ENCODE measurements at places on chromosomes 4 and X.

GRCh38 chrX:32576885-32577284, 634.5 kb downstream of the DMD start:
- no peak for DNase-seq

GRCh38 chr4:95640311-95640710, 91.5 kb upstream of the UNC5C start:
- DNase-seq = no peak

DNA sequence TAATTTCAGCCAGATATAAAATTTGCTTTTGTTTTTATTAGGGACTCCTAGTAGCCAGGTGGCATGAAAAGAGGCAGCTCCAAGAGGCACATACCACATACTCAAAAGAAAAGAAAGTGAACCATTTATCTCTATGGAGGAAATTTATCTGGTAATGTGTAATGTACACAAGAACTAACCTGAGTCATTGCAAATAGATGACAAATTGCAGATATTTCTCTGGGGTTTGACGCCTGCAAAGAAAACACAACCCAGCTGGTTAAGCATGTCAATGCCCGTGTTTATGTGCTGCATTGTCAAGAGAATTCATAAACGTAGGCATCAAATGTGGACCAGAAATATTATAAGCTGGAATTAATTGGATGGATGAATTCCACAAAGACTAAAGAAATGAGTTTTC, 46.9 kb upstream of the PHKA2 start:
- DNase-seq = no peak

DNA sequence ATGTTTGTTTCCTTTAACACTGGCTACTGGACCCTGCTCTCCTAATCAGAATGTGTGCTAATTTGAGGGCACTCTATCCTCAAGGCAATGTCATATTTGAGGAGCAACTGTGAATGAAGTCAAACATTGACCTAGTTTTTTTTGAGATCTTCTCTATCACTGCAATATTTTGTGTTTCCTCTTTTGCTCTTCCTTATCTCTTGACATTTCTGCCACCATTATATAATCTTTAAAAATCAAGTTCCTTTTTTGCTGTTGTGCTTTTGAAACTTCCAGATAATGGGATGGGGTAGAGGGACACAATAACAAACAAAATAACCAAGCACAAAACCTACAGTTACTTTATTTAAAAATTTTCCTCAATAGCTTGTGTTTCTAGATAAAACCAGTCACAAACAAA, 7.4 kb upstream of the WDFY3 start:
- DNase-seq = no peak

DNA sequence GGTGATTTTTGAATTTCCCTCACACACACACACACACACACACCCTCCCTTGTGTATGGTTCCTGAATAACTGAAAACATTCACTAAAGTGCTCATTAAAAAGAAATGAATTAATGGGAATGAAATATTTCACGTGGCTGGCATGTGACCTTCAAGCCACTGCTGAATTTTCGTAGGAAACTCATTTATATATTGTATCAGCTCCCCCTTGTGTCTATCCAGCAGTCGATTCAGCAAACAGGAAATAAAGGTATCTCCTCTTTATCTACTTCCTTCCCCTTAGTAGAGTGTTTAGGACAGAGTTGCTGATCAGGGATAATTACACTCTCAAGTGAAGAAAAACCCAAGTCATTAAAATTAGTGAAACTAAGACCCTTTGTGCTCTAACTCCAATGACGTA, 912.6 kb upstream of the LCORL start:
- DNase-seq = no peak

- peak; percentile 12 for DNase-seq
Observed at GRCh38 chr4:81470456-81471297, 1.0 kb downstream of the RASGEF1B start.

GRCh38 chr4:89324671-89325070, 17.1 kb upstream of the GPRIN3 start:
- DNase-seq = no peak

DNA sequence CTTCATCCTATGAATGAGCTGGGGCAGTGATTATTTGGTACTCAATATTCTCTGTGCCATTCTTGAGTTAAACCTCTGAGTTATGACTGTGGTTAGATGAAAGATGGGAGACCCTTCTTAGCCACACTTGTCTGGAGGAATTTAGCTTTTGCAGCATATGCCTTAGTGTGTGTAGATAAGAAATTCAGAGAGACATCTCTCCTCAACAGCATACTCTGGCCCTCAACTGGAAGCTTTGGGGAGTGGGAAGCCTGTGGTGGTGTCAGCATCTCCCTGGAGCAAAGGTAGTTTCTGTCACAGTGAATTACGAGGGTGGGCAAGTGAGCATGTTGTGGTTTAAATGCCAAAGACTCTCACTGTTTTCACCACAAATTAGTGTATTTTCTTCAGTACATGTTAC, 58.7 kb downstream of the UGT2A3 start:
- no peak for DNase-seq

DNA sequence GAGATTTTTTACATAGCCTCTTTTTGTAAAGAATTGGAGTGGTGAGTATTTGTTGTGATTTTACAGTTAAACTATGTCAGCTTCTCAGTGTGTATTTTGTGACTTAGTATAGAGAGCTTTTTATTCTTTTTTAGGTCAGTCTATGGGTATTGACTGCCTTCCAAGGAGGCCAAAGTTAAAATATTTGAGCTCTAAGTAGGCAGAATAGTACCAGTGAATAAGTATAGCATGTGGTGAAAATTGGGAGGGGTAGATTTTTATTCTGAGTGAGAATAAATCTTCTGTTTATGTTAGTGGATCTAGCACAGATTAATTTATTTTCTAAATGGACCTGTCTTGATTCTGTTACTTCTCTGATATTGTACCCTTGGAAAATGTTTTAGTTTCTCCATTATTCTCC, 37.5 kb downstream of the HERC3 start:
- no peak for DNase-seq

DNA sequence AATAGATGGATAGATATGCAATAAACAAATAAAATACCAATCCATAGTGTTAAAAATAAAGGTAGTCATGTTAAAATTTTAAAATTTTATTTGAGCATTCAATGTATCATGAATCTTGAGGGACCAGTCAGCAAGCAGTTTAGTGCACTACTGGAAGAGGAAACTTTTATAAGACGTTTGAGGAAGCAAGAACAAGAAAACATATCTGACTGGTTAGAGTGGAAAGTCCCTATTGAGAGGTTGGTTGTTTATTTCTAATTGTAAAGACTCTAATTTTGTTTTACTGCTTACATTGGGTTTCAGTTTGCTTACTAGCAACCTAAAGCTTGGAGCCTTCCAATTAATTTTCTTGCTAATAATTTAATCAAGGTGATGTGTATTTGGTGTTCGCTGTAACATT, 786.2 kb downstream of the RAB28 start:
- no peak for DNase-seq

DNA sequence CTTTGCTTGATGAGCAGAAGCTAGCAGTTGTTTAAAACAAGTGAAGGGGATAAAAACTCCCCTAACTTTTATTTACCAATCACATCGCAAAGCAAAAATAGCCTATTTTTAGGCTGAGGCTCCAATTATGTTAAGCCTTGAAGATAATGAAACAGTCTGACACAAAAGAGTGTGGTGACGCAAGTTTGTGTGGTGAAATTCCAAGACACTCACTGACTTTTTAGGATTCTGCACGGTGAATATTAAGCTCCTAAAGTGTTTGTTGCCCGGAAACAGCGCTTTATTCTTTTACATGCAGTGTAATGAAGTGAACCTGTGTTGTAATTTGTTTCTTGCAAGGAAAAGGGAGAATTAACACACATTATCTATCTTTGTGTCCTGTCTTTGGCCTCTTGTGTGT, 74.8 kb downstream of the POLA1 start:
- DNase-seq = no peak

- DNase-seq = no peak
Observed at GRCh38 chr4:86961605-86962295, 26.9 kb downstream of the AFF1 start.

- no peak for DNase-seq
Observed at GRCh38 chr4:14582677-14583076, 419.6 kb upstream of the CPEB2 start.

DNA sequence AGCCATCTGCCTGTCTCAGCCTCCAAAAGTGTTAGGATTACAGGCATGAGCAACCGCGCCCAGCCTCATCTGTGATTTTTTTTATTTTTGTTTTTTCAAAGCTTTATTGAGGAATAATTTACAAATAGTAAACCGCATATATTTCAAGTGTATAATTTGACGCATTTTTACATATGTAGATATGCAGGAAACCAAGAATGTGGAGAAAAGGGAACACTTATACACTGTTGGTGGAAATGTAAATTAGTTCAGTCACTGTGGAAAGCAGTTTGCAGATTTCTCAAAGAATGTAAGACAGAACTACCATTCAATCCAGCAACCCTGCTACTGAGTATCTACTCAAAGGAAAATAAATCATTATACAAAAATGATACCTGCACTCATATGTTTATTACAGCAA, 85.9 kb downstream of the SLC16A2 start:
- no peak for DNase-seq

DNA sequence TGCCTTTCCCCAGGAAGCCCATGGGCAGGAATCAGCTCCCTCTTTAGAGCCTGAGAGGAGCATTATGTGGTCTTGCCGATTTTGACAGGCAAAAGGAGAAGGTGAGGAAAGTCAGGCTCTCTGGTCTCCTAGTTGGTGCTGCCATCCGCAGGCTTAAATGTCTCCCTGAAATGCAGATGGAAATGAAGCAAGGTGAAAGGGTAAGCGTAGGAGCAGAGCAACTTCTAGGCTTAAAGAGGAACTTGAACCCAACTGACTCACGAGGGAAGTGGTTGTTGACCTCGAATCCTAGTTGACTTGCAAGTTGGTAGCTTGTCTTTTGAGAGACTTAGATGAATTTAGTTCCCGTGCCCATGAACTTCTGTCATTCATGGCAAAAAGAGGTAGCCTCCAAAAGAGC, 205.9 kb downstream of the PTTG2 start:
- no peak for DNase-seq

GRCh38 chrX:10582945-10583344, 37.4 kb downstream of the MID1 start:
- no peak for DNase-seq

DNA sequence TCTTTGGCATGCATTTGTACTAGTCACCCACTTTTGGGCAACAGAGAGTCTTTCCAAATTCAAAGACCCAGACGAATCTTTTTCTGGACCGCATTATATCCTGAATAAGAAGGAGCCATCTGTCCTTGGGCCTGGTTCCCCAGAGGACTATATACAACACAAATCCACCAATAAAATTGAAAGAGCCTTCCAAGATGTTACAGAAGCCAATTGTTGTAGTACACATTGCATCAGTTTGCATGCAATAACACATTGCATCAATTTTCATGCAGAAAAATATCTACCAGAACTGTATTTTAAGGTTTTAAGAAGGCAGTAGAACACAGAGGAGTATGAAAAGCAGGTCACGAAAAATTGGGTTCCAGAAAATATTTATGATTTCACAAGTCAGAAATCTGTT, 203.2 kb downstream of the HTR2C start:
- DNase-seq = no peak

DNA sequence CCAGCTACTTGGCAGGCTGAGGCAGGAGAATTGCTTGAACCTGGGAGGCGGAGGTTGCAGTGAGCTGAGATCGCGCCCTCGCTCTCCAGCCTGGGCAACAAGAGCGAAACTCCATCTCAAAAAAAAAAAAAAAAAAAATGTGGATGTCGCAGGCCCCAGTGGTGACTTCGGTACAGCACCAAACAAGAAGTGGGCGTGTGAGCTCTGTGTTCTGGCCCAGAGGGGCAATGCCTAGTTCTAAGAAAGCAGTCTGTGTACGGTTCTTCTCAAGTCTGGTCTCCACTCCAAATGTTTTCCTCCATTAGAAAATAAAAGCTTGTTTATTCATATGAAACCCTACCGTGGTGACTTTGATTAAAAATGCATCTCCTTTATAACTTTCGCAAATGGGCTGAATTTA, 92.0 kb upstream of the DDX3X start:
- no peak for DNase-seq

DNA sequence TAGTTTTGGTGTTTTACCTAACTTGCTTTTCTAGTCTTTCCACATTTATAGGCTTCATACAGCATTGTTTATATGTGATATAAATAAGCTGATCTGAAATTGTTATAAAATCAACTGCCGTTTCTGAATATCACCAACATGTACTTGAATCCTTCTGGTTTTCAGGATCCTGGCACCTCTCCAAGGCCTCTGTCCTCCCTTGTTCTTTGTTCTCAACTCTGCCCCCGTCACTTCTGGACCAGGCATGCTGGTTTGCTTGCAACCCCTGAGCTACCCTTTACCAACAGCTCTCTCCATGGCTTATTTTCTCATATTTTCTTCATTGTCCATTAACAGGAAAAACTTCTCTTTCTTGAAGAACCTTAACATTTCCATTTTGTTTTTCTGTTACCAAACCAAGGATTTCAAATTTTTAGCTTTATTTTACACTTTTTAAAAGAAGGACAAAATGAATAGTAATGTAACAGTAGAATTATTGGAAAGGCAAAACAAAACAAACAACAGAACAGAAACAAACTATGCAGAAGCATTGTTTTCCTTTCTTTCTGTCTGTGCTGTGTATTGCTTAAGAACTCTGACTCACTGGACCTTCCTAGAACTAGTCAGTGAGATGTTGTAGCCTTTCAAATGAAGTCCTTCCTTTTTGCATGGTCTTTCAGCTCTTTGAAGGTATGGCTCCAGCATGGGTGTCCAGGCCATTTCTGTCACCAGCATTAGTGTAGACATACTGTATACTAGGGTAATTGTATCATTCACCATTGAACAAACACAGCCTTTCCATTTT, 44.8 kb downstream of the BANK1 start:
- peak; percentile 1 for DNase-seq

DNA sequence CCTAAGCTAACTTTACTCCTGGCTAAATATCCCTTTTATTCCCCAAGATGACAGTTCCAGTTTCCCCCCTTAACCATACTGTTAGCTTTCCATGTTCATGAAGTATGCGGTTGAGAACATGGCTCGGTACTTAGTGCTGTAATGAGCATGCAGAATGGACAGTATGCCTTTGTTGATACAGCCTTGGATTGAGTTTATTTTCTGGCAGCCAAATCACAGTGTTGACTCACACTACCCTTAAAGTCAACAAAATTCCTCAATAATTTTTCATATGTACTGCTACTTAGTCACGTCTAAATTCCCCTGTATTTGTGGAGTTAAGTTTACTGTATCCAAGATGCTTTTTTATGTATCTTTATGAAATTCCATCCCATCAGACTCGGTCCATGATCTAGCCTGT, 1.4 kb upstream of the VEGFC start:
- no peak for DNase-seq

GRCh38 chrX:13474164-13474516, 95.3 kb upstream of the EGFL6 start:
- no peak for DNase-seq

DNA sequence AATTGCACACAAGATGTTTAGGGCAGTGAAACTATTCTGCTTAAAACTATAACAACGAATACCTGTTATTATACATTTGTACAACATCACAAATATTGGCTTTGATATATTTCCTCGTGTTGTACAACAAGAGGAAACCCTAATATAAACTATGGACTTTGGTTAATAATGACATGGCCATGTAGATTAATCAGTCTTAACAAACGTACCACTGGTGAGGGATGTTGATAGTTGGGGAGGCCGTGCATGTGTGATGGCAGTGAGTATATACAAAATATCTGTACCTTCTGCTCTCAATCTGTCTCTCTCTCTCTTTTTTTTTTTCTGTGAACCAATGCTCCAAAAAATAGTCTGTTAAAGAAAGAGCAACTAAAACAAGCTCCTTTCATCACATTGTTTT, 22.2 kb upstream of the HPGD start:
- DNase-seq = no peak

- DNase-seq = no peak
Observed at GRCh38 chrX:109847257-109848187, 114.5 kb upstream of the ACSL4 start.

- DNase-seq = no peak
Observed at GRCh38 chrX:97260679-97261078, 377.0 kb downstream of the RPA4 start.
